Stimulated activated CD8-positive, alpha-beta memory T cell treated with anti-CD3 and anti-CD28 coated beads, Interleukin-2, amount 100 ng/mL, for 1 hour (primary cell): ENCODE measurements at places on chromosomes 2 and 18.

DNA sequence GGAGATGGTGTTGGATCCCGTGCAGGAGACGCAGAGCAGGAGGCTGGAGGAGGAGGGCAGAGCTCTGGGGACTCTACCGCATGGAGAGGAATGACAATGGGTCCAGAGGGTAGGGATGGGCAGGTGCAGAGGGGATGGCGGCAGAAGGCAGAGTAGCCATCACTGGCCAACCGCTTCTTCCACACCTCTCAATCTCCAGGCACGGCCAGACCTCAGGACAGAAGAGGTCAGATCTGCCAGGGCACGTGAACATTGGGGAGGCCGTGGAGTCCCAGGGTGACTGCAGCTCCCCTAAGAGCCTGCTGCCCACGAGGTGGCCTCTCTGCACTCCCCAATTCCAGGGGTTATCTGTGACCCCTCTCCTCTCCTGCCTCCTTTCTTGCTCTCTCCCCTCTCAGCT, 162.7 kb upstream of the HDAC4 start:
- DNase-seq: no peak

DNA sequence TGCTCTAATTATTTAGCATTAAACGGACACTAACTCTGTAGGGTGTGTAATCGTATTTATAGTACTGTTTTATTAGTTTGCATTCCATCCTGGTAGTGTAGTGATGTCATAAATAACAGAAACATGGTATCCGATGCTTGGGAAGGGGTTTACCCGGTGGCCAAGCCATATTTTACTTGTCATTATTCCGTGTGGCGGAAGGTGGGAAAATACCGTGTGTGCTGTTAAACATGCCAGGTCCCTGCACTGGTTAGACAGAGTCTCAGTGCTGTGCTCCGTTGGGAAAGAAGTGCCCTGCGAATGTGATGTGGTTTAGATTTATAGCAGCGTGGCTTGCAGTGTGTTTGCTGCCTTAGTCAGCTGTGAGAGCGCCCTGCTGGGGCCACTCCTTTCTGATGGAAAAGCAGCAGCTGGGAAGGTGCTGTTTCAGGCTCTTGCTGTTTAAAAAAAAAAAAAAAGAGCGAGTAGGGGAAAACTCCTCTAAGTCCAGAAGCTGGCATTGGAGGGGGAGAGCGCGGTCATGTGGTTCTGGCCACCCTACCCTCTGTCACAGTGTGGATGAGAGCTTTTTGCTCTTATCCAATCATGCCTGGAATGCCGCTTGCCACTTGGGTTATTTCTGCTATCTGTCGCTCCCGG, 211.0 kb downstream of the NEDD4L start:
- DNase-seq: no peak

DNA sequence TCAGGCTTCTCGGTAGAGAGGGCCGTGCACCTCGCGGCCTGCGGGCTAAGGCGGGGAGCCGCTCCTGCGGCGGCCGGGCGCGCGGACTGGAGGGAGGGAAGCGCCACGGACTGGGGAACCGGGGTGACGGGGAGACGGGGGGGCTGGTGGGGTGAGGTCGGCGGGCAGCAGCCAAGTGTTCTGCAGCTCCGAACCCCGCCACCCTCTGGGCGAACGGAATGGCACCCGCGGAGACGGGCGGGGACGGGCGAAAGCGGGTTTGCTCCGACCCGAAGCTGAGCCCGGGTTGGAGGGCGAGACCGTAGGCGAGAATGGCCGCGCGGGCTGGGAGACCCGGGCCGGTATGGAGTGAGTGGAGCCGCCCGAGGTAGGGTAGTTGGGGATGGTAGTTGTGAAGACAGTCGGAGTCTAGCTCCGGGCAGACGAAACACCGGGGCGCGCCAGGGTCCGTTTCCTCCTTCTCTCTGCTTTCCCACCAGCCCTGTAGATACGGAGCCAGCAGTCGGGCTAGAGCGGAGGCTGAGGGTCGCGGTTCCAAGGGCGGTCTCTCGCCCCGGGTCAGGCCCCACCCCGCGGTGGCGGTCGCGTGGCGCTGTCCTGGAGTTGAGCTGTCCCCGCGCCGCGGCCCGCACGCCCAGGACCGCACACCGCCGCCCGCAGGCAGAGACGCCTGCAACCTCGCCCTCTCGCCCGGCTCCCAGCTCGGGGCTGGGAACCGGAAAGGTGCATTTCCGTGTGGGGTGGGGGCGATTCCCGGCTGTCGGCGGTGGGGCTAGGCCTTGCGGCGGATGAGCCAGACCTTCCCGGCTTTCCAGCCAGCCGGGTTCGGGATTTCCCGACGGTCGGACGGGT, 160.3 kb upstream of the SIX2 start:
- no peak for DNase-seq

DNA sequence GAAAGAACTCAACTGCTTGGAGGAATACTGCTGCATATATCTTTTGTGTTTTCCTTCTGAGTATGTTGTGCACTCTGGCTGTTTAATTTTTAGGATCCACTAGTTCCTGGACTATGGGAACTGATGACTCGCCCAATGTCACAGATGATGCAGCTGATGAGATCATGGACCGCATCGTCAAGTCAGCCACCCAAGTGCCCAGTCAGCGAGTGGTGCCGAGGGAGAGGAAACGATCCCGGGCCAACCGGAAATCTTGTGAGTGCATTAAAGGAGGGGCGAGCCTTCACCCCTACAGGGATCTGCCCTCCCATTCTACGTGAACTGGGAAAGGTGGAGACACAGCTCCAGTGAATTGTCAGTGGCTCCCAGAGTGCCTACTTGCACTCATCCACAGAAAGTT, 59.6 kb downstream of the TPGS2 start:
- DNase-seq: no peak

- no peak for DNase-seq
Measured at GRCh38 chr2:177282181-177282641, 17.7 kb upstream of the NFE2L2 start.
